ENCODE measurements at places on chromosomes 6 and 20. TPM values are rescaled to one million over a fixed set of nuclear protein-coding genes. Genes with fewer than 3 reads are reported as not detected.

Gene LINC00237
- total RNA-seq, result not detected

Gene MYLK2
- total RNA-seq, result not detected

Gene PRDM13
- total RNA-seq, result 1.9 TPM

Gene TP53TG5
- not detected for total RNA-seq

Gene GPR6
- not detected for total RNA-seq

Gene UBE2J1
- total RNA-seq, result 33.1 TPM

Gene SEL1L2
- total RNA-seq, result not detected

Gene RBBP9
- 34.0 TPM for total RNA-seq

Gene MRPS10
- 109 TPM for total RNA-seq

GRCh38 chr6:45900808-45901752 is 114.6 kb downstream of the CLIC5 start:
- no peak for DNase-seq

DNA sequence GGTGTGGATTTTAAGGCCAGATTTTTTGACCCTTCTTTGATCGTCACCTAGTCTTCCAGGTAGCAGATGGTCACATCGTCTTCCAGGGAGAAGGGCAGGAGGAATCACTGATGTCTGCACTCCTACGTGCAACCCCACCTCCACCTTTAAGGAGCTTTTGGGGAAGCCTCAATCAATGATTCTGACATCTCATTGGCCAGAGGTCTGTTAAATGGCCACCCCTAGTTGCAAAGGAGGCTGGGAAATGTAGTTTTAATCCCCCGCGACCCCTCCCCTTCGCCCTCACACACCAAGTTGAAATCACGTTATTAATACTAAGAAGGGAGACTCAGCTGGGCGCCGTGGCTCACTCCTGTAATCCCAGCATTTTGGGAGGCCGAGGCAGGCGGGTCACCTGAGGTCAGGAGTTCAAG is 151.4 kb downstream of the BCAS1 start:
- DNase-seq, result no peak

DNA sequence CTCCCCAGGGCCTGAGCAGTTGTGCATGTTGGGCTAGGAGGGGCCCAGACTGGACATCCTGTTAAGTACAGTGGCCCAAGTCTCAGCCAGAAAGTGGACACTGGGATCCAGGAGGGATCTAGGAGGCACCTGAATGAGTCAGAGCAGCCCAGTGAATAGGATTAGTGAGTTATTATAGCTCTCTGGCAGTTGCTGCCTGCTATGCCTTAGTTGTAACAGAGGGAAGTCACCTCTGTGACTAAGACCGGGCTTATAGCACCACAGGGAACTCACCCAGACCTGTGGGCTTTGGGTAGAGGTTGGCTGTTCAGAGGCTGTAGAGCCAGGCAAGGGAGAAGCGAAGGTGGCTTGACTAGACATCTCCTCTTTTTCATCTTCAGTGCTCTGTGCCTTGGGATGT is 39.0 kb upstream of the AAR2 start:
- DNase-seq, result no peak

DNA sequence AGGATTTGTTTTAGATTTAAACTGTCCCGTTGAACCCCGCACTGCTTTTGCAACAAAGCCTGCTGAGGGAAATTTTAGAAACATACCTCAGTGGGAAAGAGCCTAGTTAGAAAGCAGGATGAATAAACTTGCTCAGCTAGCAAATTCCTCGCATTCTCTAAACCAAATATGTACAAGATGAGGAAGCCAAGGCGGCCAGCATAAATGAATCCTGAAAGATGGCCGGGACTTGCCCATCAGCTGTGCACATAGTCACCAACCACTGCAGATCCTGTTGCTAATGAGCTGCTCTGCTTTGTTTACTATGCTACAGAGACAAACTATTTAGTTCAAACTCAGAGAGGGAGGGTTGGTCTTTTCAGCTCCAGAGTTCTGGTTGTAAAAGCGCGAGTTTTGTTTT is 49.0 kb downstream of the TMEM170B start:
- DNase-seq, result peak; percentile 54

- DNase-seq, result no peak
These were observed 88.5 kb downstream of the PHACTR1 start for GRCh38 chr6:12804952-12805645.

GRCh38 chr20:16810216-16810615 is 62.1 kb downstream of the OTOR start:
- peak; percentile 83 for DNase-seq

- DNase-seq, result no peak
These were observed 284.6 kb downstream of the CDC5L start for GRCh38 chr6:44672086-44672485.

- no peak for DNase-seq
These were observed 51.3 kb upstream of the TOX2 start for GRCh38 chr20:43863330-43863729.

DNA sequence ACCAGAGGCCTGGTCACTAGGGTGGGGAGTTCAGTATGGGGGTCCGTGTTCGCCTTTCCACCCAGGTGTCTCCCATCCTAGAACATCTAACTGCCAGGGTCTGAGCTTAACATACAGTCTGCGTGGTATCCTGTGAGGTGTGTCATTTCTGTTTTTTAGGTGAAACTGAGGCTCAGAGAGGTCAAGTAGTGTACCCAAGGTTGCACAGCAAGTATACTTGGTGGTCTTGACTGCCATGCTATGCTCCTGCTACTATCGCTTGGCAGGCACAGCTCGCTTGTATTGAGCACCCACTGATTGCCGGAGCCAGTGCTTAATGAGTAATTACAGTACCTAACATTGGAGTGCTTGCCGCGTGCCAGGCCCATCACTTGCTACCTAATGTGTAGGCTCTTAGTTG is 26.2 kb downstream of the GTSF1L start:
- no peak for DNase-seq

DNA sequence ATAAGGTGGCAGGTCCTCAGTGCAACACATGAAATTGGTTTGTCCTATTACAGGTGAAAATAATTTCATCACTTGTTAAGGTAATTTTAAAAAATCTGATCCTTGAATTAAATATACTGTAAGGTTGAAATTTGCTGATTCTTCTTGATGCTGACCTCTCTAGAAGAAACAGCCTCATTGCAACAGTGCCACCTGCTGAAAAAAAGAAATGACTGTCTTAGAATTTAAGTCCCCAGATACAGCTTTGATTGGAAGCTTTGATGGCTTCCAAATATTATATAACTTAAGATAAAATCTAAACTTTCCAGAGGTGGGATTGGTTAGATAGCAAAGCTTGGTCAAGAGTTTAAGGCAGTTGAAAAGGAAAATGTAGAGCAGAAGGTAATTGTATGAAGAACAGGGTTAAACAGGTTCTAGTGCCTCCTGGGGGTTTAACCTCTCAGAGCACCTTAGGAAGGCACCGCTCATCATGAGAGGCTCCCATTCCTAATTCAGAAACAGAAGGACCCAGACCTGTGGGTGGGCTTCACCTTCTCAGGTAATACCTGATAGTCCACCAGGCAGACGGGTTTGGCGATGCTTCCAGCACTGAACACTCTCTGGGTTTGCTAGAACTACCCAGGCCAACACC is 401.0 kb downstream of the PAX1 start:
- peak; percentile 35 for DNase-seq

GRCh38 chr6:145735356-145736165 is at the start of gene EPM2A:
Gene EPM2A, minus strand, starts transcription at chr6:145735520. Its CDS starts 22 bp downstream, at chr6:145735498.
- DNase-seq, result peak; percentile 77

- DNase-seq, result no peak
These were observed 406.3 kb downstream of the PREX1 start for GRCh38 chr20:48421547-48421946.

DNA sequence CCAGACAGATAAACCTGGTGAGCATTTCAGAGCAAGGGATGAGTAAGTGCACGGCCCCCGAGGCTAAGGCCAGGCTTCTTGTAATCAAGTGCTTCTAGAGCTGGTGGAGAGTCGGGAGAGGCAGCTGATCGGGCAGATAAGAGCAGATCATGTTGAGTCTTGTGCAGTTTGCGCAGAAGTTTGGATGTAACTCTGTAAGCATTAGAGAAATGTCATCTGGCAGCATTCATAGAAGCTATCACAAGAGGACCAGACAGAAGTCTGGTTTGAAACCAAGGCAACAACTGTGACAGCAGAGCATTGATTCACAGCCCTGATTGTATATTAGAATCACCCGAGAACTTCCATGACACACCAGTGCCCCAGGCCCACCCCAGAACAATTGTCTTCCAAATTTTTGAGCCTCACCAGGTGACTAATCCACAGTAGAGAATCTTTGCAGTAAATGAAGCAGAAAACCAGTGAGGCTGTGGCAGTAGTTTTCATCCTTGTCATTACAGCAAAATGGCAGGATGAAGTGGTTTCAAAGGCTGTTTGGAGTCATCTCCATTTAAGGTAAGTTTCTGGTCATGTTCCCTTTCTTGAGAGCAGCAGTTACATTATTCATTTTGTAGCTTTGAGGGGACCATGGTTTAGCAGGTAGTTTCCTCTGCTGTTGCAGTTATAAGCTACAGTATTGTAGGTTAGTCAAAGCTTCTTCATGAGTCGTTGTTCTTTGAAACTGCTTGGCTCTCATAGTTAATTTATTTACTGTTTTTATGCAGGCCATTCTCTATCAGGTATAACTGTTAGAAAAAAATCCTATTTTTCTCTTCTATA is 84.1 kb downstream of the RNF217 start:
- no peak for DNase-seq

DNA sequence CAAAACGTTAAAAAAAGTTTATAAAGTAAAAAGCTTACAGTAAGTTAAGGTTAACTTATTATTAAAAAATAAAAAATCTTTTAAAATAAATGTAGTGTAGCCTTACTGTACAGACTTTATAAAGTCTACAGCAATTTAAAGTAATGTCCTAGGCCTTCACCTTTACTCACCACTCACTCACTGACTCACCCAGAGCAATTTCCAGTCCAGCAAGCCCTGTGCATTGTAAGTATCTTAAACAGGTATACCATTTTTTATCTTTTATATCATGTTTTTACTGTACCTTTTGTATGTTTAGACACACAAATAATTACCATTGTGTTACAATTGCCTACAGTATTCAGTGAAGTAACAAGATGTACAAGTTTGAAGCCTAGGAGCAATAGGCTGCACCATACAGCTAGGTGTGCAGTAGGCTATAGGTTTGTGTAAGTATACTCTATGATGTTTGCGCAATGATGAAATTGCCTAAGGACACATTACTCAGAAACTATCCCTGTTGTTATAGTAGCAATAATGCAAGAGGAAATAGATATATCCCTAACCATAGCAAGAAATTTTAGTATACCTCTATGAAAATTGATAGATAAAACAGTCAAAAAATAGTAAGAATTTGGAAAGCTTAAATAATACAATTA is 39.5 kb downstream of the FBXO5 start:
- no peak for DNase-seq

GRCh38 chr6:121205569-121205968 is 128.7 kb downstream of the TBC1D32 start:
- DNase-seq, result no peak

DNA sequence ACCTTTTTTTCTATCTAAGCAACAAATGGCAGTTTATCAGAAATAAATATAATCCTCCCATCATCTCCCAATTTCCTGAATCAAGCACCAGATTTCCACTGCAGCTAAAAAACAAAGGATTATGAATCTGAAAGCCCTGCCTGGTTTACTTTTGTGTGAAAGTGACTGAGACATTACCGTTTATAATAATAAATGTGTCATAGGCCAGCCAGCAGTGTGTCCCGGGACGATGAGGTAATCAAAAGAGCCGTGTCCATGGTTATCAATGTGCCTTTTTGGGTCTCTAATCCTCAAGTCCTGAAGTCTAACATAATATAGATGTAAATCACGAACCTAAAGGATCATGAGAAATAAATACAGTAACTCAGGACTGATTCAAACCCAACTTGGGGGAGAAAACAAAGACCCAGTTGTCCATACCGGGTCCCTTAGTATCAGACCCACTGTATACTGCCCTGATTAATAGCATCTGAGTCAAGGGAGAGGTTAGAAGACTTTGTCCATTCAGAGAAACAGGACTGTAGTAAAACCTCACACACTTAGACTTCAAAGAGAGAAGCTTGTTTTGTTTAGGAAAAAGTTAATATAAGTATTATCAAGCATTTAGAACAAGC is 149.1 kb downstream of the SASH1 start:
- DNase-seq, result no peak

DNA sequence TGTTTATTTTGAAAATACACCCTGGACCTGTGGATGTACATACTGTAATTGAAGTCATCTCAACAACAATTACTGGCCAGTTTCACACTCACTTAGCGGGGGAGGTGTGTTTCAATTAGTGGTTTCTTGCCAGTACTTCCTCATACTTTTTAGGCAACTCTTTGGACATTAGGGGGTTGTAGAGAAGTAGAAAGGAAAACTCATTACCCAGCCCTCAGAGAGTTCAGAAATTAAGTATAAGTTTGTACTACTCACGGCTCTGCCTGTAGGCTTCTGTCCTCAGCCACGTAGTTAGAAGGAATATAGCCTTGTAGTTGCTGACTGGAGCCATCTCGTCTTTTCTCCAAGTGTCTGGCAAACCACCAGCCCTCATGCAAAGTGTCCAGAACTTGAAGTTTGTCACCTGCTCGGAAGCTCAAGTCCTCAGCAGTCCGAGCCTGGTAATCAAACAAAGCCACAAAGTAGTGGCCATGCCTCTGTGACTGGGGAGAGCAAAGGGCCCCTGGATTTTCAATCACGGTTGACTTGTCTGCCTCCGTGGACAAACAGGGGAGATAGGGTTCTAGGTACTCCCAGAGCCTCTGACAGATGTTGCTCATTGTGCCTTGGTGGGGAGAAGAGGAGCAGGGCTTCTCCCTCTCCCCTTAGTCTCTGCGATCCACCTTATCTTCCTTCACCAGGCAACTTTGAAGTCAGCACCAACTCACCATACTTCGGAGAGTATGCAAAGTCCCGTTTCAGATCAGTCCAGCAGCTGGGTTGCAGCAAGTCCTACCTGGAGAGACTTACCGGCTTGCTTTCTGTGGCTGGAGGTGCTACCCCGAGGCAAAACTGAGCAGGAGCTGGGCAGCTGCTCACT is 749 bp downstream of the FRK start:
- peak; percentile 68 for DNase-seq

DNA sequence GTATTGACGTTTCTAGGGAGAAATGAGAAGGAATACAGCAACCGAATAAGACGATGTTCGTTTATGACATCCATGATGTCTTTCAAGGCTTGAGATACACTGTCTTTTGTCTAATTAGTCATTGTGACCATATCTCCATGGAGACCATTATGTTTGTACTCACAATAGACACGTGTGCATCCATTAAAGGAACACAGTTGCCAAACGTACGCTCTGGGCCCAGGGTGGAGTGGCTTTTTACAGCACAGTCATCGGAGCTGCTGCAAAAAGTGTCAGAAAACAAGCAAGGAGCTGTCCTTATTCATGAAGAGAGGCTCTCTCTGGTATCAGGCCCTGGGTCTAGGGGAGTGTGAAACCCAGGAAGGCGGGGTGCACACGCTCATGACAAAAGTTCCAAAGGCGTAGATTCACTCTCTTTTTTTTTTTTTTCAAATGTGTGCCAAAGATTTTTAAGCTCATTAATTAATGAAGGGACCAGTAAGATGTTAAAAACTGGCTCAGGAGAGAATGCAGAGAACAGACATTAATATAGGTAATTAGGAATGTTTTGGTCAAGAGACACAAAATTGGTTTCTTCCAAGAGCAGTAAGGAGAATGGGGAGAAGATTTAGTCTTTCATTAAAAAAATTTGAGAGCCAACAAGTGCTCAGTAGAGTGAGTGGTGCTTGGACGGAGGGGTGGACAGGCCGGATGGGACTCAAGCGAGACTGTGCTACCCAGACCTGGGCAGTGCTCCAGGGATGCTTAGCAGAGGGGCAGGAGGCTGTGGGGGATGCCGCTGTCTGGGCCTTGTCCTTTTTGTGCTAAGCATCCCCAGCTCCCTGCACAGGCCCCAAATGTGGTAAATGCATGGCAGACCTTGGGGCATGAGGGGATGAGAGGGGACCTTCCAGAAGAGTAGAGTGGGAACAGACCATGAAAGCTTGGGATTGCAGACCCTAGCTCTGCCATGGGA is 34.9 kb upstream of the GTSF1L start:
- no peak for DNase-seq

GRCh38 chr6:5729813-5730517 is 276.8 kb downstream of the NRN1 start:
- DNase-seq, result no peak

Measured in Caki2 (cell line).